ENCODE measurements at places on chromosomes 2 and 18.

DNA sequence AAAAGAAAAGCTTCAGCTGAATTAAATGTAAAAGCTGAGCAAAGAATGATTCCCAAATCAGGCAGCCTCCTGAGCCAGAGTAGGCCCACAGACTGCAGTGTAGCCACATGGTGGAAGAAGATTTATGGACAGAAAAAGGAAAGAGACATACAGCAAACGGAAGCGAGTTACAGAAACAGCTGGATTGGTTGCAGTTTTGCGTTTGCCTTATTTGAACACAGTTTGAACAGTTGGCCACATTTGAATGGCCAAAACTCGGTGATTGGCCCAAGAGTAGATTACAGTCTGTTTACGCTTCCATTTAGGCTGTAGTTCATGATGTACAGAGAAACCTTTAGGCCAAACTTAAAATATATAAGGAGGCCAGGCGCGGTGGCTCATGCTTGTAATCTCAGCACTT is 35.1 kb downstream of the SH2D6 start:
- no peak for DNase-seq

GRCh38 chr2:72118951-72119350 is 28.7 kb downstream of the CYP26B1 start:
- DNase-seq, result no peak

DNA sequence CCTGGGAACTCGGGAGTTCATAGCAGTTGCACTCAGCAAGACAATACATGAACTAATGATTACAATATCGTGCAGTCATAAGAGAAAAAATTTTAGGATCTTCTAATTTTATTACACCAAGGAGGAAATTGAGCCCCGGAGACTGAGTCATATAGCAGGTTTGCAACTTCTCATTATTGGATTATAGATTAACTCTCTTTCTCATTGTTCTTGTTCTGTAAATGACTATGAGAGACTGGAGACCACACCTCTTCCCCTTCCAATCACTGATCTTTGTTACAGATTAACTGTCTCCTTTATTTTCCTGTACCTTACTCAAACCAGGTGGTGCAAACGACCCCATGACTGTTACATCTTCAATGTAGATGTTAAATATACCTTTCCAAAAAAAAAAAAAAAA is 435.8 kb upstream of the DDX18 start:
- DNase-seq, result no peak

- no peak for DNase-seq
These were observed 14.0 kb upstream of the IL1B start for GRCh38 chr2:112850588-112850987.

GRCh38 chr2:216522892-216523502 is 24.4 kb downstream of the RPL37A start:
- no peak for DNase-seq

- DNase-seq, result no peak
These were observed 243.5 kb downstream of the EIPR1 start for GRCh38 chr2:3134026-3134571.

- no peak for DNase-seq
These were observed 1.7 kb upstream of the DQX1 start for GRCh38 chr2:74527741-74528140.

GRCh38 chr2:136764452-136765255 is 691 bp upstream of the THSD7B start:
- DNase-seq, result no peak

DNA sequence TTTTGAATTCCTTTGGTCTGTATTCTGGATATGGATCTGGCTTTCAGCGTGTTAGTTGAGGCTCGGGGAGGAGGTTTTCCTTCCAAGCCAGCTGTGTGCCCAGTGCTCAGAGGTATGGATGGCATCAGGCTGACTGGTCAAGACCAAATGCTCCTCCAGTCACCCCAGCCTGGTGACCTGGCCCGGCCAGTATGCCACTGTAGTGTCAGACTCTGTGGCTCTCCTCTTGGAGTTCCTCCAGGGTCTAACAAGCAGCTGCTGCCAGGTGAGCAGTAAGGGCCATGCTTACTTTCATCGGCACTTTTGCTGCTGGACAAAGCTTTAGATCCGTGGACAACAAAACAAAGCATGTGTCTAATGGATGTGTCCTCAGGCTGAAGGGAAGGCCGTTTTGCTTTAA is 44.1 kb downstream of the CABLES1 start:
- no peak for DNase-seq

GRCh38 chr2:173545364-173545763 is 190.7 kb downstream of the CDCA7 start:
- no peak for DNase-seq

- no peak for DNase-seq
These were observed 41.0 kb downstream of the BIN1 start for GRCh38 chr2:127065940-127066318.

GRCh38 chr2:33453905-33454479 is 22.5 kb upstream of the RASGRP3 start:
- DNase-seq, result no peak

GRCh38 chr18:37385846-37386778 is 179.5 kb downstream of the CELF4 start:
- no peak for DNase-seq

DNA sequence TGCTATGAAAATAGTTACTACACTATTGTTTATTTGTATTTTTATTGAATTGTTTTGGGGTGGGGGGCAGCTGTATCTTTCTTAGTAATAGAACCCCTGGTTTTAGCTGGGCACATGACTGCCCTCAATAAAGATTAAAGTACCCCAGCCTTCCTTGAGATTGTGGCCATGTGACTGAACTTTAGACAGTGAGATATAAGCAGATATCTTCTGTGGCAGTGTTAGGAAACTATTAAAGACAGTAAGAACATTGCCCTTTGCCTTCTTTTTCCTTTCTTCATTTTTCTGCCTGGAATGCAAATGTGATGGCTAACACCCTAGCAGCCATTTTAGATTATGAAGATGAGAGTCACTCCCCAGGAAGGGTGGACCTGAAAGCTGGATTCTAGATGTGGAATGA is 47.9 kb upstream of the AKAIN1 start:
- DNase-seq, result no peak

- DNase-seq, result peak; percentile 59
These were observed 69.3 kb downstream of the MBP start for GRCh38 chr18:77063260-77063659.

- DNase-seq, result no peak
These were observed 144.1 kb downstream of the EVA1A start for GRCh38 chr2:75416420-75417342.

GRCh38 chr18:13661779-13662256 is 64.5 kb downstream of the FAM210A start:
- DNase-seq, result no peak

DNA sequence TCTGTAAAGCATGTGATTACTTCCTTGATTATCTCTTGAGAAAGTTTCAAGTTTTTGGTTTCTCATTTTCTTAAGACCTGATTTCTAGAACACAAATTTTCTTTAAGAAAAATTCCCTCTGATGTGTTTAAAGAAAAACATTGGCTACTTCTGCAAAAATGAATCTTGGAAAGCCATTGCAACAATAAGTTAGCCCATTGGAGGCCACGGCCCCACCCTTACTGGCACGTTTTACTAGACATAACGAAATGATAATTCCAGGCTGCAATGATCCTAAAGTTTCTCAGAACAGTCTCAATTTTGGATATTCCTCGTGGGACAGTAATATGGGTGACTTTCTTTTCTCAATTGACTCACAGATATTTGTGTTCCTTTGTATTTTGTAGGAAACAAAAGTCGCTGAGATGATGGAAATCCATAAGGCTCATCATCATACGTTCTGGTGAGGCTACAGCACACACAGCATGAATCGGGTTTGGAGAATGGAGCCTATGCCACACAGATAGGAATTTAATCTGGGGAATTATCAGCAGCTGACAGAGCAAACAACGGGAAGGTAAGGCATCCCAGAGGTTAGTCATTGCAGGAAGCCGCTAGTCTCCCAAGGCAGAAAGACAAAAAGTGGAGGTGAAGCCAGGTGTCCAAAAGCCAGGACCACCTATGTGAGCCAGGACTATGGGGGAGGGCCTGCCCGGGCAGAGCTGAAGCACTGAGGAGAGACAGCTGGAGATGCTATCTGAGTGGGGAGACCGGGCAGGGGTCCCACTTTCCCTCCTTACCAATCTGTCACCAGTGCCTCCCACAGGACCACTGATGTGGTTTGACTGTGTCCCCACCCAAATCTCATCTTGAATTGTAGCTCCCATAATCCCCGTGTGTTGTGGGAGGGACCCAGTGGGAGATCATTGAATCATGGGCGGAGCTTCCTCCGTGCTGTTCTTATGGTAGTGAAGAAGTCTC is 35.9 kb downstream of the SOWAHC start:
- no peak for DNase-seq

- no peak for DNase-seq
These were observed 150.8 kb downstream of the PARD3B start for GRCh38 chr2:204696124-204696523.

GRCh38 chr2:50535971-50536759 is 495.8 kb downstream of the NRXN1 start:
- no peak for DNase-seq

DNA sequence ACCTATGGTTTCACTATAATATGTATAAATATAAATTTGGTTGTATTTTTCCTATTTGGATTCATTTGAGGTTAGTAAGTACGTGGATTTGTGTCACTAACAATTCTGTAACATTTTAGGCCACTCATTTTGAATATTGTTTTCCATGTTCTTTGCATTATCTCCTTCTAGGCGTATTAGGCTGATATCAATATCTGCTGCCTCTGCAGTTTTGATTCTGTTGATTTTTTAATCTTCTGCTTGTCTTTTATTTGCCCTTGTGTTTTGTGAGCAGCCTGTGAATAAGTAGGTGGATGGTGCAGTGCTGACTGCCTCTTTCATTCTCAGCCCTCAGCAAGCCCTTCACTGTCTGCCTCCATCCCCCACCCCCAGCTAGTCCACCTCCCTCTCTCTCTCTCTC is 165.7 kb upstream of the BCL2L11 start:
- DNase-seq, result no peak

GRCh38 chr2:64881037-64881492 is 108.1 kb upstream of the SLC1A4 start:
- no peak for DNase-seq

GRCh38 chr2:191112448-191112901 is 38.3 kb downstream of the STAT4 start:
- DNase-seq, result no peak

- no peak for DNase-seq
These were observed 75.6 kb downstream of the LDAH start for GRCh38 chr2:20747317-20747716.

DNA sequence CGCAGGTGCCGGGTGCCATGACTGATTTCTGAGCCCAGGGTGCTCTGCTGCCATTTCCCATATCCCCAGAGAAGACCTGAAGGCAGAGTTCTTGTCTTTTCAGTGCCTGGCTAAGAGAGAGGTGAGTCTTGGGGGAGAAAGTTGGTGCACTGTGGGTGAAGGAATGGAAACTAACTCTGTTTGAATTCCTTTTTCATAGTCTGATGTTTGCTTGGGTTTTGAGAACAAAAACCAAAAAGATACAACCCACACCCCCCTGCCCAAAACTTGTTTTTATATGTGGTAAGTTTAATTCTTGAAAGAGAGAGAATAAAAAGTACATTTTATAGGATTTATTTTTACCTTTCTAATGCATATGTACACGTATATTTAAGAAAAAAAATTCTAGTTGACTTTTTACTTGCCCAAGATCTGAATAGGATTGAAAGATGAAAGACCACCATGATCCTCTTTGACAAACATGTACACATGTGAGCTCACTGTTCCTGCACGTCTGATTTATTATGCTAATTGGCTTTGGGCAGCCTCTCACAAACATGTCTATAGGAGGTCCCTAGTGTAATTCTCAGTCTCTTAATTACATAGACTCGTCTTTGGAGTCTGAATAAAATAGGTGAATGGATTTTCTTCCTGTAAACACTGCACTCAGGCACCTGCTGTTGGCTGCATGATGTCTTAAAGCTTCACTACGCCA is 46.3 kb downstream of the ARL4C start:
- DNase-seq, result no peak

DNA sequence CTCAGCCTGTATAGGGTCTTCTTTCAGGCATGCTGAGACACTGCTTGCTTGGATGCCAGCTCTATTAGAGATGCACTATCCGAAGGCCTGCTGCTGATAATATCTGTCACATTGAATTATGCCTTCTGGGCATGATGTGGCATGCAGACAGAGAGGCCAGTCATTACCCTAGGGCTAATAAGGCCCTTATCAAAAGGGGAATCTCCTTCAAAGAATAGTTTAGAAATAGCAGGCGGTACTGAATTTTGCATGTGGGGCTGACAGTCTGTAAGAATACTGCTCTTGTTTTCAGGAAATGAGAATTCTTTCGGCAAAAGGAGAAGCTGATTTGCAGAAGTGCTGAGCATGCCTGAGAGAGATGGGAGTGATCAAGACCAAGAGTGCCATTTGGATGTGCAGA is 13.1 kb upstream of the LHCGR start:
- DNase-seq, result no peak

- no peak for DNase-seq
These were observed 615.0 kb upstream of the DDX18 start for GRCh38 chr2:117199511-117199910.

GRCh38 chr18:57698571-57699276 is 77.1 kb upstream of the NARS1 start:
- DNase-seq, result no peak

DNA sequence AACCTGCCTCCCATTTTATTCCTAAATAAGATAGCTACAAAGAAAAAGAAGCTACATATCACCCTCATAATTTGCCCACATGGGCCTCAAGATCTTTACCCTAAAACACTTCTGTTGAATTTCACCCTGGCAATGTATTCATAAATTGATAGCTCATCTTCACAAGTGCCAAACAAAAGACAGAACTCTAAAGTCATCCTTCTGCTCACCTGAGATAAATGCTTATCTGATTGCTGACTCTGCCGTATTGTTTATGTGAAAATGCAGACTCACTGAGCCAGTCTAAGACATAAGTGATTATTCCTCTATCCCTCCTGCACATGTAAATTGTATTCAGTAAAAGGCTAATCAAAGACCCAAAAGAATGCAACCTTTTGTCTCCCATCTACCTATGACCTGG is 2.0 kb downstream of the RDH14 start:
- DNase-seq, result no peak

DNA sequence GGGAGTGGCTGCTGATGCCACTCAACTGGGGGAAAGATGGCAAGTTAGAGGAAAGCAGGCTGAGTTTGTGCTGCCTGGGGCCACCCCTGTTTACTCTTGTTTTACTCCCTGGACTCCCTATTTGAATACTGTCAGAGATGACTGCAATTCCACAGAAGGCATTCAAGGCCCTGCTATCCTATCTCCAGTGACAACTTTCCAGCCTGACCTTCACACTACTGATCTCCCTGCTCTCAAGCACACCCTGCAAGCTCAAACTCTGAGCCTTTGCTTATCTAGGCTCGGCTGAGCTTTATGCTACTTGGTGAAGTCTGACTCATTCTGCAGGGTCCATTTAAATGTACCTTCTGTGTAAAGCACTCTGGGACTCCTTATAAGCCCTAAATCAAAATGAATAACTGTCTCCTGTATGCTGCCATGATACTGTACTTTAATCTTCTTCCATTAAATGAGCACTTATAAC is 39.3 kb upstream of the DSG1 start:
- DNase-seq, result no peak

DNA sequence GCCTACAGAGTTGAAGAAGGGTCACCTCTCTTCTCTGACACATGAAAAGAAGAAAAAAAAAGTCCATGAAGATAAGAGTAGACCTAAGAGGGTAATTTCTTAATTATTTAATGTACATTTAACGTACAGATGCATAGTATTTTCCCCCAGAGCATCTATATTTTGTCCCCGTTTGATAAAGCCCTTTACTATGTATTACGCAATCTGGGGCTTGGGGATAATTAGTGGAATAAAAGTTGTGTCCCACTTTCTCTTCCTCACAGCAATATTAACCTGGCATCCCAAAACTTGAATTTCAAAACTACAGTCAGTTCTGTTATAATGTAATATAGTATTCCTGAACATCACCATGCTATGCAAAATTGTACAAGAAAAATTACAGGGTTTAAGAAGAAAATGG is 254.1 kb downstream of the SUCLG1 start:
- DNase-seq, result no peak

Measured in stimulated activated CD8-positive, alpha-beta memory T cell treated with anti-CD3 and anti-CD28 coated beads, Interleukin-4, amount 100 ng/mL, for 4 hours (primary cell).